ENCODE measurements at places on chromosomes 16 and 17.

- no peak for DNase-seq
These were observed 1.3 kb upstream of the ST6GALNAC2 start for GRCh38 chr17:76586741-76587487.

GRCh38 chr16:11862489-11862888 lies 11.1 kb upstream of the RSL1D1 start:
- DNase-seq: no peak

DNA sequence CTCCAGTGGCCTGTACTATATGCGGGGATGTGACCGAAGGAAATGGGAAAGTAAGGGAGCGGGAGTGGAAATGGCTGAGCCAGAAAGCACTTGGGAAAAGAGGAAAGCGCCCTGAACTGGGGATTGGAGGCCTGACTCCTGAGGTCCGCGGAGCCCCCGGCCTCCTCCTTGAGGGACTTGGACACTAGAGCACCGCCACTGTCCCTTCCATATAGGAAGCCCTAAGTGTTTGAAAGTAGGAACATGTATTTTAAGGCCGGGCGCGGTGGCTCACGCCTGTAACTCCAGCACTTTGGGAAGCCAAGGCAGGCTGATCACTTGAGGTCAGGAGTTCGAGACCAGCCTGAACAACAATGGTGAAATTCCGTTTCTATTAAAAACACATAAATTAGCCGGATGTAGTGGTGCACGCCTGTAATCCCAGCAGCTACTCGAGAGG lies 530 bp upstream of the ZDHHC7 start:
- DNase-seq: no peak

DNA sequence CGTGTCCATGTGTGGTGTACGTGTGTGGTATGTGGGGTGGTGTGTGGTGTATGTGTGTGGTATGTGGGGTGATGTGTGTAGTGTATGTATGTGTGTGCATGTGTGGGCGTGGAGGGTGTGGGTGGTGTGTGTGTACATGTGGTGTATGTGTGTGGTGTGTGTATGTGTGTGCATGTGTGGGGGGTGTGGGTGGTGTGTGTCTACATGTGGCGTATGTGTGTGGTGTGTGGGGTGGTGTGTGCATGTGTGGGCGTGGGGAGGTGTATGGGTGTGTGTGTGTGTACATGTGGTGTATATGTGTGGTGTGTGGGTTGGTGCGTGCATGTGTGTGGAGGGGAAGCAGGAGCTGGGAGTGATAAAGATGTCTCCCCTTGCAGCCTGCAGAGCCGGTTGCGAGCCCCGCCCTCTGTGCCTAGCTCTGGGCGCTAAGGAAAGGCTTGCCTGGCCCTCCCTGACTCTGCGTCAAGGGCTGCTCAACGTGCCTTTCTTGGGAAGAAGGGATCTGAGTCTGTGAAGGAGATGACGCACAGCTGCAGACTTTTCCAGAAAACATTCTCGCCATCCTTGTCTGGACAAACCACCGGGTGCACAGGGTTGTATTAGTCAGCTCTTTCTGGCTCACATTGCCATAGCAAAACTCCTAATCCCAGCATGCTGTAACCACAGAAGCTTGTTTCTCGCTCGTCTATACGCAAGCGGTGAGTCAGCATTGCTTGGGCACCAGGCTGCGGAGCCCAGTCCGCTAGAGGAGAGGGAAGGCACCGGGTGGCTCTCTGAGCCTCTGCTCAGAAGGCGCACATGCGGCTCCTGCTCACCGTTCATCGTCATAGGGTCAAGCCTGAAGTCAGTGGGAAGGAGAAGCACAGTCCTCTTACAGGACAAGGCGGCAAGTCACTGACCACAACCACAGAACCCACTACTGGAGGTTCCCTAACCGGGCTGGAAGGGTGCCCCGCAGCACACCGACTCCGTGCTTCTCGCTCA lies 2.0 kb upstream of the CD300H start:
- peak; percentile 100 for DNase-seq

DNA sequence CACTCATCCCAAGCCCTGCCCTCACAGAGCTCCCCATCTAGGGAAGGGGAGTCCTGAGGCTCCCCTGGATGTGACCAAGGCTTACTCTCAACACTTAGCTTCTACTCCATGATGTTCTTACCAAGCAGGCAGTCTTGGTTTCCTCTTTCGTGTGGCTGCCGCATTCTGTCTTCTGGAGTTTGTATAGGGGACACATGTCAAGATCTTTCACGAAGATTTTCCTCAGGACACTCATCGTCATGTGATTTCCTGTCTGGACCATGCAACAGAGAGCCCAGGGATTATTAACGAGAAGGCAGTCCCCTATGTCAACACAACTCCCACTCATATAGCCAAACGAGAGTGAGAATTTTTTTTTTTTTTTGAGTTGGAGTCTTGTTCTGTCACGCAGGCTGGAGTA lies 10.4 kb downstream of the PRSS54 start:
- DNase-seq: no peak

- no peak for DNase-seq
These were observed 45.6 kb downstream of the METRNL start for GRCh38 chr17:83124871-83125514.

GRCh38 chr17:61508912-61509311 lies 56.7 kb downstream of the TBX4 start:
- no peak for DNase-seq

DNA sequence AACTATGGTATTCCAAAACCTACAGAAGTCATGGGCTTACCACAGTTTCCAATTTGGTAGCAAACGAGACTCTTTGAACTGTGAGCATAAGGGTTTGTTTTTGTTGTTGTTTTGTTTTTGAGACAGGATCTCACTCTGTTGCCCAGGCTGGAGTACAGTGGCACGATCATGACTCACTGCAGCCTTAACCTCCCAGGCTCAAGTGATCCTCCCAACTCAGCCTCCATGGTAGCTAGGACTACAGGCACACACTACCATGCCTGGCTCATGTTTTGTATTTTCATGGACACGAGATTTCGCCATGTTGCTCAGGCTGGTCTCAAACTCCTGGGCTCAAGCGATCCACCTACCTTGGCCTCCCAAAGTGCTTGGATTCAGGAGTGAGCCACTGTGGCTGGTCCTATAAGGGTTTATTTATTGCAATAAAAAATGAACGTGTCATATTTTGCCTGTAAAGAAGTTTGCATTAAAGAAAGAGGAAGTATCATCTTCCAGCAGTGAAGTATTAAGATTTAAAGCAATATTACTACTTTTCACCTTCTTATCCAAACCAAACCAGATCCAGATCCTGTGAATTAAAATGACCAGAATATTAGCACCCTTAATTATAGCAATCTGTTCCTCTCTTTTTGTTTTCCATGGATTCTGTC lies 37.2 kb downstream of the KCNJ2 start:
- DNase-seq: no peak

GRCh38 chr16:77432264-77432663 lies 2.6 kb downstream of the ADAMTS18 start:
- DNase-seq: no peak

DNA sequence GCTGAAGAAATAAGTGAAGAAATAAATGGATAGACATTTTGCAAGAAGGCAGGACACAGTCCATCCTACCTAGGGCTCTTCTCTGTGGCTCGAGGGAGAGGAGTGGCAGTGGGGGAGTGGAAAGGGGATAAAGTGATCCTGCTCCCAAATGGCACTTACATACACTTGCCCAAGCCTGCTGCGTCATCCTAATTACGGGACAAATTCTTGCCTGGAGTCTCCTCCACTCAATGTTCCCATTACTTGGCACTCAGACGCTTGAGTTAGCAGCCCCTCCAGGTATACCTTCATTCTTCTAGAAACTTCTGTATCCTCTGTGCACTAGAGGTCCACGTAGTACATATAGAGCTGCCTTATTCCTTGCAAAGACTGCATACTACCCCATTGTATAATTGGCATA lies 15.7 kb upstream of the MAP3K14 start:
- no peak for DNase-seq

DNA sequence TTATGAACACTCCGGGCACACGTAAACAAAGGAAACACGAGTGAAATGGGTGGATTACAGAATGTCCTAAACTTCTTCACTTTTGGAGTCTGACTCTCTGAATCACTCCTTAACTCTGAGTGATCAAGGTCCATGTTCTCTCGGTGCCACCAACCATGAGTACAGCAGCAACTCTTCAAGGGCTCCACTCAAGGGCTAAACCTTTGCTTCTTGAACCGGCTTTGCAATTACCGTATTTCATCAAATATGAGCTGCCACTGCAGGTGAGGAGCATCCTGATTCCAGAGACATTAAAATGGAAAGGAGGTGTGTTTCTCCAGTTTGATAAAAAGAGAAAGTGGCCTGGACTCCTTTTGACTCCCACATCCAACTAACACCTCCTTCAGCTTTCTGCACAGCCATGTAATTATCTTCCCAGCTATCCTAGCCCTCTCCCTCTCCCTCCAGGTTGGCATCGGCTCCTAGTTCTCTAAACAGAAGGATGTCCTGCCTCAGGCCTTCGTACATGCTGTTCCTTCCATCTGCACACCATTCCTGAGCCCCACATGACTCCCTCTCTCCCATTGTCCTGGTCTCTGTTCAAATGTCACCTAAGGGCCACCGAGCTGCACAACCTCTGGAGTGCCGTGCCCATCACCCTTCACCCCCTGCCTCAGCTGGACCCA lies 61.4 kb downstream of the ZDHHC7 start:
- no peak for DNase-seq

Measured in fibroblast of lung (primary cell).